ENCODE measurements at places on chromosomes 3 and 15.

GRCh38 chr3:71372241-71372768, 211.2 kb downstream of the FOXP1 start:
- no peak for DNase-seq

DNA sequence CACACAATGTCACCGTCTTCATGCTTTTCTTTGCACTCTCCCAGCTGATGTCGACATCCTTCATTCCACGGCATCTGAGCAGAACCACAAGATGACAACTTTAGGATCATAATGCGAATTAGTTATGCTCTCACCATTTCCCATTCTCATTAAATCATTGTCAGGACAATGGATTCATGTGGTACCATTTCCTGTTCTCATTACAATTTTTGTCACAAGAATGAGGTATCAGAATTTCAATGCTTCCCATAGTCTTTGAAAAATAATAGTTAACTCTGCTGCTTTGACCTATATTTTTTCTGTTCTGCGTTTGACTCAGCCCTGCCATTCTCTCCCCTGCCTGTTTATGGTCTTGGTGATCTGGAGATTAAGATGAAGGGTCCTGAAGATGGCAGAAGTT, 175.7 kb upstream of the MDFIC2 start:
- DNase-seq, result no peak

DNA sequence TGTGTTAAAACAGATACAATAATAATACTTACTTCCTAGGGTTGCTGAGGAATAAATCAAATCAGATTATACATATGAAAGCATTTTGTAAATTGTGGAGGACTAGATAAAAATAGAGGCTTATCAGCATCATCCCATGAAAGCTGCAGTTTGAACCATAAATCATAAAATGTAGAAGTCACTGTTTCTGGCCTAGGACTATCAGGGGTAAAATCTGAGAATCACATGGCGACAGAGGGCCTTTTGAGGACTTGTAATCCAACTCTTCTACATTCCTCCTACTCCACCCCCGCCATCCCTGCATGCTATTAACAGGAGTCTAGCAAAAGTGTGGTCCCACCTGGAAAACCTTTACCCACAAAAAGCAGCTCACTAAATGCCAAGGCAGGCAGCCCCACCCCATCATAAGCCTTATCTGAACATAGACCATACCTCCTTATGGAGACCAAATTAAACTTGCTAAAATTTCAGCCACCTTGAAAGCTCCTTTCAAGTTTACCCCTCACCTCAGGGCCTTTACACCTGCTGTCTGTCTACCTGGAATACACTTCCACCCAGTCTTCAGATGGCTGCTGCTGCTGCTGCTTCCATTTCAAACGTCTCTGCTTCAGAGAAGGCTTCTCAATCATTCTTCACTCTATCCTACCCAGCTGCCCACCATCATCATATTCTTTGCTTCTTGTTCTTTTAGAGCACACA, 11.5 kb downstream of the MB21D2 start:
- DNase-seq, result no peak

DNA sequence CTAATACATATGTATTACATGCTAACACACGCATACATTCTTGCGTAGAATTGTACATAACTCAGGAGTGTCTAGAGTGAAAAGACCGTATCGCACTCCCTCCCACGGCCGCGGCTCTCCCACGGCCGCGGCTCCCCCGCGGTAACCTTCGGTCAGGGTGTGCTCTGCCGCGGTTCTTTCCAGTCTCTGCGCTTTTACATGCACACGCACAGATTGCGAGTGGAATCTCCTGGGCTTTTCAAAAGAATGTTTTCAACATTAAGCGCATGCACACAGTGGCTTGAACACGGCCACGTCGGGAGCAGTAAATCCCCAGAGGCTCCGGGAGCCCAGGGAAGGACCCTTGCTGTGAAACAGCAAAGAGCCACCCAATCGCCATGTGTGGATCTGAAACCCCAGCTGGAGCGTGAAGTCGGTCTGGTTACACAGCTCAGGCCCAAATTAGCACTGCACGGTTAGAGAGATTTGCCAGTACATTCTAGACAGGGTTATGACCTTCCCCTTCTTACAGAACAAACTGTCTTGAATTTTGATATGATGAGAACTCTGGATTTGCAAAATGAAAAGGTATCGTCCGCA, 805 bp upstream of the RGMA start:
- no peak for DNase-seq

DNA sequence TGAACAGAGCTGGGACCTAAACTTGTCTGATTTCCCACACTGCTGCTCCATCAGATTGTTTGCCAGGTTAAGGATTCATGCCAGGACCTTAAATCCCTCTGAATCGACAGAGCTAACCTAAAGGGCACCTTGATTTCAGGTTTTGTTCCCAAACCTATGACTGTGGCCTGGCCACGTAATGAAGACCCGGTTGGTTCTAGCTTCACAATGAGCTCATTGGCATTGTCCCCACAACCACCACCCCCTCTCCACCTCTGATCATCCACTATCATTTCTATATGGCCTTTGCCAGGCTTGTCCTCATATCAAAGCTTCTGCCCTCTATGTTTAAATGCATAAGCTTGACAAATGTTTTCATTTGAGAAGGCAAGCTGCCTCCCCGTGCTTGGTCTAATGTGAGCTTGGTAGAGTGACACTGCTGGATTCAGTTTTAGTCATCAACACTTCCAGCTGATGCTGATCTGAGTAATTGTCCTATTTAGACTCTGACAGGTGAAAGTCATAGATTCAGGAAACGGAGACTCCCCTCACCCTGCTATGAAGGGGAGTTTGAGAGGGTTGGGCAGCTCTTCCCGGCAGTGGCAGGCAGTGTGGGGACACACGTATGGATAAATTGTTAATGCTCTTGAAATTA, 407.1 kb upstream of the CFAP20DC start:
- no peak for DNase-seq

- no peak for DNase-seq
These were observed 1.1 kb downstream of the SEC13 start for GRCh38 chr3:10319804-10320203.

- no peak for DNase-seq
These were observed 23.6 kb upstream of the RPL35A start for GRCh38 chr3:197926418-197926817.

- DNase-seq, result no peak
These were observed 604.1 kb upstream of the MDFIC2 start for GRCh38 chr3:70916375-70917055.

GRCh38 chr15:101391431-101391830, 96.4 kb upstream of the SNRPA1 start:
- no peak for DNase-seq

GRCh38 chr3:61632568-61633175, 71.3 kb downstream of the PTPRG start:
- no peak for DNase-seq

GRCh38 chr3:37984051-37984450, 6.5 kb upstream of the VILL start:
- DNase-seq, result no peak

DNA sequence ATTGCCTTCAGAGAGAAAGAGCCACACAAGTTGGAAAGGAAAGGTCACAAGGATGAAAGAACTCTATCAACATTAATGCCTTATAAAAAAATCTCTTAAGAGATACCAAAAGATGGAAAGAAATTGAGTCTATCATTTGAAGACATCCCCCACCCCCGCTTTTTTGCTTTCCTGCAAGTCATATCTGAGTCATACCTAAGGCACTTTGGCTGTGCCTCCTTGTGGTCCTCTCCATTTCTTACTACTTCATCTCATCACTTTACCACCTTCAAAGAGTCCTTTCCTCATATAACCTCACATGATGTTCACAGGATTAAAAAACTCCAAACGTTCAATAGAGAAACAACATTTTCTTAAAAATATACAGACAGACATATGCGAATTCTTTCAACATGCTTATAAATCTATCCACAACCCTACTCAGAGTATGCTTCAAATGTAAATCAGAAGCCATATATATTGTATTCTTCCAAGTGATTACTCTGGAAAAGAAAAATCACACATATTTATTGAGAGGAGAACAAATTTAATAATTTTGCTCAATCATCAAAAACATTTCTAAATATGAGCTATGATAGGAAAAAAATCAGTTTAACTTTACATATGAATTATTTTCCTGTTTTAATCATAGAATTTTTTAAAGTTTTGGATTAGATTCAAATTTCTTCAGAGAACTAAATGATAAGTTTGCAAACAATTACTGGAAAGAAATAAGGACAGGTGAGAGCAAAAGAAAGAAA, 1003.9 kb upstream of the CFAP20DC start:
- no peak for DNase-seq

GRCh38 chr3:458124-458523, 261.6 kb downstream of the CHL1 start:
- no peak for DNase-seq

GRCh38 chr15:91193378-91193720, 93.3 kb downstream of the SV2B start:
- no peak for DNase-seq

DNA sequence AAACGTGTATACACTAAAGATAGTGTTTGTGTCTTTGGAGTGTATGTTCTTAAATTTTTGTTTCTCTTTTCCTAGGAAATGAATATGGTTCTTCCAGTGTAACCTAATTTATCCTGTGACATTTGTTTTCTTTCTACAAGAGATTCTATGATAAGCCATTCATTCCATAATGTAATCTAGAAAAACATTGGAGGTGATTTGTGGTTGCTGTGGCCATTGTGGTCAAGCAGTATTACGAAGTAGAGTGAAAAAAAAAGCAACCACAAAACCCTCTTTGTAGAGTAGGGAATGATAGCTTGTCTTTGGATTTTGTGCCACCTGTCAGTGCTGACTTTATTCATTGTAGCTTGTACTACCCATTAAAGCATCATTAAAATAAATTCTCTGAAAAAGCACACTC, 1209.6 kb downstream of the ZPLD1 start:
- no peak for DNase-seq

- peak; percentile 21 for DNase-seq
These were observed 71.9 kb downstream of the PFN2 start for GRCh38 chr3:149898771-149899170.

GRCh38 chr15:72068856-72069255, 49.1 kb downstream of the MYO9A start:
- no peak for DNase-seq

- DNase-seq, result no peak
These were observed 132.4 kb upstream of the OSTN start for GRCh38 chr3:191066669-191067068.

GRCh38 chr3:41769106-41769505, 192.8 kb downstream of the ULK4 start:
- DNase-seq, result no peak

DNA sequence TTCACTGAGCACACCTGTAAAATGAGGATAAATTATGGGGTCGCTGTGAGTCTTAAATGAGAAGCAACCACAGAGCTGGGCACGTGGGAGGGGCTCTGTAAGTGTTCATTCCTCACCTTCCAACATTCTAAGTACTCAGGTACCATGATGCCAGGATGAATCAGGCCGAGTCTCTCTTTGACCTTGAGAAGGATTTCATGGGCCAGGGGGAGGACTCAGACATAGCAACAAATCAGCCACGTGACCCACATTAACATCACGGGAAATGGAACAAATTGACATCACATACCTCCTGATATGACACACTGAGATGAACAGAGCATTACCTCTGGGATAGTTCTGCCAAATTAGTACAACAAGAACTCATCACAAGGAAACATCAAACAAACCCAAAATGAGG, 35.2 kb upstream of the USP3 start:
- no peak for DNase-seq

DNA sequence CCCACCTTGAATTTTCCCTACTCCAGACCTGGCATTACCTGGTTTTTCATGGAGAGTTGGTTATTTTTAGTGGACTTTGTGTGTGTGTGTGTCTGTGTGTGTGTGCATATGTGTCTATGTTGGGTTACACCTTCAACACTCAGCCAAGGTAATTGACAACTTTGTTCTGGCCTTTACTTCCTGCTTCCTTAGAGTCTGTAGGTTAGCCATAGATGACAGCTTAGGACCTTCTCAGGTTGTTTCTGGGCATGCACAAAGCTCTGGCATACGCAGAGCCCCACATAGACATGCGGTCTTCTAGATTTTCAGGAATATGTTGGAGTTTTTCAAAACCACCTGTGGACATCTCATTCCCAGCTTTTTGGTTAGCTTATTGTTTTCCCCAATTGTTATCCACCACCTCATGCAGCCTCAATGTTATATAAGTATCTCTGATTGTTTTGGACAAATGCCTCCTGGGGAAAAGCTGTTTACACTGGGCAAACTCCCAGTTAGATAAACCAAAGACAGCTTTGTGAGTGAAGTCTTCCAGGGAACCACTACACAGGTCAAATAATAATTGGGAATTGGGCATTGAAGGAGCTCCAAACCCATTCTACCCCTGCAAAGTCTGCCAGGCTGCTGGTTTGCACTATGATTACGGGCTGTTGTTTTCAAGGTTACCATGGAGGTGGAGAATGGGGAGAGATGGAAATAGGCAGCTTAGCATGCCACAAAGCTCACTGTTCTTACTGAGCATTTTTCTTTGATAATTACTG, 201.2 kb downstream of the ADAMTSL3 start:
- no peak for DNase-seq

DNA sequence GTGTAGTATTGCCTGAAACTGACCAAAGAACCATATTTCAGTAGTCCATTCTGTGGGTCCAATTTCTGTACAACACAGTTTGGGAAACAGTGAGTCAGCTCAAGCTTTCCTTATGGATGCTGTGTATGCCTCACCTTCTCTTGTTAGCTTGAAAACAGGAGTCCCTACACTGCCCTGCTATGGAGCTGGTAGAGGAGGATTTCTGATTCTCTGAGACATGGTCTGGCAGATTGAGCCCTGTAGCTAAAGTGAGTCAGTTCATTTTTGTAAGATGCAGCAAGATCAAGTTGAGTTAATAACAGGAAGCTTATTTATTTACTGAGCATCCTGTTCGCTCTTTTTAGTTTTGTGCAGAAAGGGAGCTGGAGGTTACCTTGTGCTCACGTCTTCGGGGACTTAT, 424.1 kb upstream of the RBMS3 start:
- no peak for DNase-seq

DNA sequence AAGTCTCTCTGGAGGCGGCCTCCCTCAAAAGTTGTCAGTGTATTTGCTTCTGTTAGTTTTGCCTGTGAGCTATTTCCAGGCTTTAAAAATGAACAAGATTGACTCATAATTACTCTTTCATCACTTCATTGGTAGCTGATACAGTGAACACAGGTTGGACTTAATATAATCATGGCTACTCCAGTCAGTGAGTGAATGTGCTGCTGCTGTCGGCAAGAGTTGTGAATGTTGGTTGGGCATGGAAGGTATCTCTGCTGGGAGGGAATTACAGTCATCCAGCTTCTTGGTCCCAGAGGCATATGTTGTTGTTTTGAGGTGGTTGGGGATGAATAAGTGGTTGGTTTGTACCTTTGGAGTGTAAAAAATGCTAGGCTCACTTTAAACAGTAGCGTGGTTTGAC, 11.5 kb downstream of the TCF12 start:
- no peak for DNase-seq

GRCh38 chr3:99817047-99817436, 620 bp upstream of the CMSS1 start:
- no peak for DNase-seq

All from COLO829 (cell line).